ENCODE measurements at places on chromosomes 4 and X.

GRCh38 chr4:48093991-48094416 is 40.0 kb downstream of the TXK start:
- no peak for DNase-seq

DNA sequence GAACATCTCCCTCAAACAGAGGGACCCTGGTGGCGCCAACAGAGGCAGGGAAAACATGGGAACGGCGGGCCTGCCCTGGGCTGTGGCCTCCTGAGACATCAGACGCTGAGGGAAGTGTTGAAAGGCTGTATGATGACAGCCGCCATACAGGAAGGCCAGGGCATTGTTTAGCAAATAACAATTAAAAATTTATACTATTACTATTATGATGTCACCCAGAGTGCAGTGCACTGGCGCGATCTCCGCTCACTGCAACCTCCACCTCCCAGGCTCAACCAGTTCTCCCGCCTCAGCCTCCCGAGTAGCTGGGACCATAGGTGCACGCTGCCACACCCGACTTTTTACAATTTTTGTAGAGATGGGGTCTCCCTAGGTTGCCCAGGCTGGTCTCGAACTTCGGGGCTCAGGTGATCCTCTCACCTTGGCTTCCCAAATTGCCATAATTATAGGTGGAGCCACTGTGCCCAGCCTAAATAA is 54.6 kb downstream of the CPZ start:
- DNase-seq: no peak

GRCh38 chrX:4560192-4560591 is 846.7 kb upstream of the PRKX start:
- no peak for DNase-seq

- DNase-seq: no peak
Observed at GRCh38 chrX:46831765-46832327, 5.0 kb upstream of the RP2 start.
